ENCODE measurements at places on chromosomes 1 and 21.

- no peak overlapping the region for H3K4me3 ChIP-seq
- no peak for DNase-seq
- no peaks in the 10 kb centered on the region for H3K4me1 ChIP-seq
Observed at GRCh38 chr1:38191461-38191860, 144.9 kb upstream of the POU3F1 start.

- H3K4me3 ChIP-seq, result peak overlapping the region; percentile 81
- H3K36me3 ChIP-seq, result peaks cover 16% of the 10 kb centered on the region
- H3K27ac ChIP-seq, result peak overlapping the region; percentile 63
Observed at GRCh38 chr1:44801491-44802305, 1.5 kb downstream of the PLK3 start.

DNA sequence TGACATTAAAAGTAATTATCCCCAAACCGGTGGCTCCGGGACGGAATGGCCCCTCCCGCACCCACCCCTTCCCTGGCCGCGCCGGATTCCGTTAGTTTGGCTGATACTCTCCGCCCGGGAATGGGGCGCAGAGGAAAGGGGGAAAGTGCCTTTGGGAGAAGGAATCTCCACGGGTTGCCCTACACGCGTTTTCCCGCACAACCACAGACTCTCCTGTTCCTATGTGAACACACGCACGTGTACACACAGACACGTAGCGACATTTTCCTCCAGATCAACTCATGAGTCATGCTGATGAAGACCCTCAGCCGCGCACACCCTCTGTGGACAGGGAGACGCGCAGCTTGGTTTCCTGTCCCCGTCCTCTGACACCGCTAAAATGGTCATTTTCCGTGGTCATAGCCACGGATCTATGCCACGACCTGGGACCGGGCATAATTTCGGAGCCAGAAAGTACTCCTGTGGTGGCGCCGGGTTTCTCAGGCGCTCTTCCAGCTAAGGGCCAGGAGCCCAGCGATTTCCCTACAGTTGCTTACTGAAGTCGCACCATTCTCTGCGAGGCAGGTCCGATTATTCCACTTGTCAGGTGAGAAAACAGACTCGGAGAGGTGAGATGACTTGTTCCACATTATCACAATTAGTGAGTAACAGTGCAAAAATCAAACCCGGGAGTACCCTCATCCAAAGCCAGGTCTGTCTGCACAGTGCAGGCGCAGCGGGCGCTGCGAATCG lies 4.0 kb upstream of the DMRTA2 start:
- H3K36me3 ChIP-seq, result no peaks in the 10 kb centered on the region
- no peak overlapping the region for H3K4me3 ChIP-seq
- H3K4me1 ChIP-seq, result peaks cover 41% of the 10 kb centered on the region
- H3K27ac ChIP-seq, result no peak overlapping the region

- H3K36me3 ChIP-seq, result no peaks in the 10 kb centered on the region
- H3K4me3 ChIP-seq, result no peak overlapping the region
- no peaks in the 10 kb centered on the region for H3K27me3 ChIP-seq
- no peak for DNase-seq
- H3K4me1 ChIP-seq, result no peaks in the 10 kb centered on the region
Observed at GRCh38 chr1:80987824-80988223, 812.9 kb upstream of the ADGRL2 start.

DNA sequence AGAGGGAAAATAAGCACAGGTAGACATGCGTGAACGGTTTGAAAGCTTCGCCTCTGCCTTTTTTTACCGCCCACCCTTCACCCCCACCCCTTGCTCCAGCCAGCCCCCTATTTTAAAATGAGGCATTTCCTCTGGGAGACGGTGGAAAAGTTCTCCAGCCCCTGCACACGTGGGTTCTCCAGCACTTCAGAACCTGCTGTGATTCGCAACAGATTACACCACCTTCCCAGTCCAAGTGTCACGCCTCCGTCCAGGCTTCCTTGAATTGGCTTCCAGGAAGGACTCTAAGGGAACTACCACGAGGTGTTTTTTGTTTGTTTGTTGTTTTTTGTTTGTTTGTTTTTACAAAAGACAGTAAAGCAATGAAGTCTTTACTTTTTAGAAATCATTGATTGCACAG lies 2.6 kb downstream of the LRRC7 start:
- no peaks in the 10 kb centered on the region for H3K36me3 ChIP-seq
- DNase-seq, result no peak
- no peak overlapping the region for H3K4me3 ChIP-seq
- peaks cover 12% of the 10 kb centered on the region for H3K27me3 ChIP-seq

DNA sequence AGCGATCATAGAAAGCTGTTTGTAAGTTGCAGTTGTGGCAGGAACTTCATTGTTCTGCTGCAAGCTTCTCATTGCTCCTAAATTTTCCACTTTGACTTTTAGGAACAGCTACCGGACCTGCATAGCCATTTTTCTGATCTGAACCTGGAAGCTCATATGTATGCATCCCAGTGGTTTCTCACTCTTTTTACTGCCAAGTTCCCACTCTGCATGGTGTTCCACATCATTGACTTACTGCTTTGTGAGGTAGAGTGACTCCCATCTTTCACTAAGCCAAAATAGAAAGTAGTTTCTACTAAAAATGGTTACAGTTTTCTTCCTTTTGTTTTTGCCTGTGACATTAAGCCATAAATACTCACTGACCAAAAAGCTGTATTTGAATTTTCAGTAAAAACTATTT lies 254.2 kb downstream of the GPR52 start:
- DNase-seq, result no peak
- H3K4me3 ChIP-seq, result no peak overlapping the region
- no peak overlapping the region for H3K27ac ChIP-seq
- H3K27me3 ChIP-seq, result no peaks in the 10 kb centered on the region
- H3K4me1 ChIP-seq, result no peaks in the 10 kb centered on the region

DNA sequence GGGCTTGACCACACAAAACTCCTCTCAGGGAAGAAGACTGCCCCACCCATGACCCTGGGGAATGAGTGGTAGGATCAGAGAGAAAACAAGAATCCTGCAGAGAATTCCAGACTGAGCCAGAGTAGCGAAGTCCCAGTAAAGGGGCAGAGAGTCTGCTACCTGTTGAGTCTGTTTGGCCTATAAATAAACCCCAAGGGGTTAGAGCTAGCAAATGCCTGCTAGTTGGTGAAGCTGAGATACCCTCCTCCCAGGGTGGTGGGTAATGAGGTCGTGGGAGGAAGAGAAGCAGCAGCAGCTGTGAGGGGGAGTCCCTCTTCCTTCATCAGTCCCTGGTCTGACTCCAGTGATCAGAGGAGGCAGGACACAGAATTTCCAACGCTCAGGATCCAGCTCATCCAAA lies 2.5 kb downstream of the TRAF3IP3 start:
- peak overlapping the region; percentile 73 for H3K27ac ChIP-seq
- DNase-seq, result no peak
- peak overlapping the region; percentile 79 for H3K4me3 ChIP-seq
- peaks cover 21% of the 10 kb centered on the region for H3K36me3 ChIP-seq

DNA sequence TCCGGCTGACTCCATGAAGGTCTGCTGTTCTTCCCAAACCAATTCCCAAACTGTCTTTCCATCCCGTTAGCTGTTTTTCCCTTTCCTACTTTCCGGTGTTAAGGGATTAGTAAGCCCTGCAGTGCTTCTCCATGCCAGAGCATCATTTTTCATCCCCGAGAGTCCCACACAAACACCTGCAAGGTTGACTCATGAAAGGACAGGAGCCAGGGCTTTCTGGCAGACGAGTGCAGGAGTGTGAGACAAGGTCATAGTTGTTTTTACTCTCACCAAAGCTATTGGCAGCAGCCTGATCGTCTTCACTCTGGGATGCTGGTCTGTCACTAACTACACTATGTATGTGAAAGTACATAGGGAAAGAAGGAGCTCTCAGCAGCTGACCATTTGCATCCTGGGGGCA lies 10.2 kb upstream of the BECN2 start:
- no peak overlapping the region for H3K4me3 ChIP-seq
- no peak overlapping the region for H3K27ac ChIP-seq
- no peak for DNase-seq
- H3K4me1 ChIP-seq, result no peaks in the 10 kb centered on the region
- H3K36me3 ChIP-seq, result no peaks in the 10 kb centered on the region

DNA sequence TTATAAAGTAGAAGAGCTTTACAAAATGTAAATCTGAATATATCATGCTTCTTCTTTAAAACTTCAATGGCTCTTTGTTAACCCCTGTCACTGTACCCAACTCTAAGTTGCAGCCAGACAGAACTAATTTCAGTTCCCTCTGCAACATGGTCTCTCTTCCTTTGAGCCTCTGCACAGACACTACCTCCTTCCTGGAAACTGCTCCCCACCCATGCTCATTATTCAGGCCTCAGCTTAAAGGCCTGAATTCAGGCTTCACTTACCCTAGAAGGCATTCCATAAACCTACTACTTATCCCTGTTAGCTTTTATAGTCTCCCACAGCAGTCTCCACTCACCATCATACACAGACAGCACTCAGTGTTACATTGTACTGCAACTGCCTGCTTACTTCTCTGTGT lies 2.6 kb upstream of the EEIG2 start:
- no peaks in the 10 kb centered on the region for H3K36me3 ChIP-seq
- peaks cover 26% of the 10 kb centered on the region for H3K4me1 ChIP-seq
- H3K4me3 ChIP-seq, result no peak overlapping the region

- H3K4me1 ChIP-seq, result no peaks in the 10 kb centered on the region
- H3K4me3 ChIP-seq, result no peak overlapping the region
- peaks cover 63% of the 10 kb centered on the region for H3K36me3 ChIP-seq
- no peaks in the 10 kb centered on the region for H3K27me3 ChIP-seq
- no peak for DNase-seq
Observed at GRCh38 chr1:160494620-160495019, 28.4 kb downstream of the SLAMF6 start.

DNA sequence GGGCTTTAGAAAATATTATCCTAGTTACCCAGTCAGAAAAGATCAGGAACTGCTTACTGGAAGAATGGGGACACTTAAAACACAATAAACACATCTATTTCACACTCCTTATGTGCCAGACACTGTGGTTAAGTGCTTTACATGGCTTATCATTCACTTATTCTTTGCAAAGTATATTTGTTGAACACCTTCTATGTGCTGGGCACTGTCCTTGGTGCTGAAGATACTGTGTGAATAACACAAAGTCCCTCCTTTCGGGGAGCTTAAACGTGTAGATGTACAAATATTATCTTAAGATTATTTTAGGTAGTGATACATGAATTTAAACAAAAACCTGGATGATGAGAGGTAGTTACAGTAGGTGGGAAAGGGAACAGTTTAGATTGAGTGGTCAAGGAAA lies 169.3 kb downstream of the ST6GALNAC5 start:
- H3K27ac ChIP-seq, result no peak overlapping the region
- H3K4me3 ChIP-seq, result no peak overlapping the region
- peaks cover 2% of the 10 kb centered on the region for H3K27me3 ChIP-seq
- no peaks in the 10 kb centered on the region for H3K36me3 ChIP-seq

DNA sequence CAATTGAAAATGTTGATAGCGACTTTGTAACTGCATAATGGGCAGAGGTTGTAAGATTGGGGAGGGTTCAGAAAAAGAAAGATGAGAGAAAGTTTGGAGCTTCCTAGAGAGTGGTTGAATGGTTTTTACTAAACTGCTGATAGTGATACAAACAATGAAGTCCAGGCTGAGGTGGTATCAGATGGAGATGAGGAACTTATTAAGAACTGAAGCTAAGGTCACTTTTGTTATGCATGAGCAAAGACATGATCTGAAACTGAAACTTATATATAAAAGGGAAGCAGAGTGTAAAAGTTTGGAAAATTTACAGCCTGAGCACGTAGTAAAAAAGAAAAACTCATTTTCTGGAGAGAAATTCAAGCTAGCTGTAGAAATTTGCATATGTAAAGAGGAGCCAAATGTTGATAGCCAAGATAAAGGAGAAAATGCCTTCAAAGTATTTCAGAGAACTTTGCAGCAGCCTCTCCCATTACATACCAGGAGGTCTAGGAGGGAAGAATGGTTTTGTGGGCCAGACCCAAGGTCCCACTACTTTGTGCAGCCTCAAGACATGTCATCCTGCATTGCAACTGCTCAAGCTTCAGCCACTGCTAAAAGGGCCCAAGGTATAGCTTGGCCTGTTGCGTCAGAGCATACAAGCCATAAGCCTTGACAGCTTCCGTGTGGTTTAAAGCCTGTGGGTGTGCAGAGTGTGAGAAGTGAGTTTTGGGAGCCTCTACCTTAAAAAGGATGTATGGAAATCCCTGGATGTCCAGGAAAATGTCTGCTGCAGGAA lies 843.9 kb downstream of the AMY1C start:
- H3K36me3 ChIP-seq, result no peaks in the 10 kb centered on the region
- H3K4me1 ChIP-seq, result no peaks in the 10 kb centered on the region
- H3K4me3 ChIP-seq, result no peak overlapping the region
- H3K27me3 ChIP-seq, result no peaks in the 10 kb centered on the region
- no peak for DNase-seq

DNA sequence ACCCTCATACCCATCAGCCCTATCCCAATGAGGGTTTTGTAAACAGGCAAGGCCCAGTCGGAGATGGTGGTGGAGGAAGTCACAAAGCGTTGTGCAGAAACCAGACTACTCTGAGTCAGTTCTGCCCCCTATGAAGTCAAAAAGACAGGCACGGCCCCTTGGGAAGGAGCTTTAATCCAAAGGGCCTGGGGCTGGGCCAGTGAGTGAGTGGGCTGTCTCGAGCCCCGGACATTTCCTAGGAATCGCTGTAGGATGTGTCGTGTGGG lies 442 bp upstream of the AHCYL1 start:
- H3K27ac ChIP-seq, result peak overlapping the region; percentile 16
- no peak for DNase-seq
- H3K4me1 ChIP-seq, result peaks cover 13% of the 10 kb centered on the region
- H3K36me3 ChIP-seq, result no peaks in the 10 kb centered on the region
- no peaks in the 10 kb centered on the region for H3K27me3 ChIP-seq

DNA sequence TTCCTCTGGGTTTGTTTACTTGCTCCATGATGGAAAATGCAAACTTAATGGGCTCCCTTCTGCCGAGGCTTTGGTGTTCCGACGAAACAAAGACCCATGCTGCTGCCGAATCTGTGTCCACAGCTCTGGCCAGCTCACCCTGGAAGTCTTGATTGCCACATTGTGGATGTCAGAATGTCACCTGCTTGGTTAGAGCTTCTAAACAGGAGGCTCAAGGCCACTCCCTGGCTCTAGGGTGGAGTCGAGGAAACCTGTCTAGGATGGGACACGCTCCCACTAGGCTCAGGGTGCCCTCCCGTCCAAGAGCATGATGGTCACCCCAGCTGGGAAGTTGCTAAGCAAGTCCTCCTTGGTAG lies 279.3 kb upstream of the VAMP3 start:
- no peak overlapping the region for H3K27ac ChIP-seq
- H3K4me1 ChIP-seq, result no peaks in the 10 kb centered on the region
- no peak overlapping the region for H3K4me3 ChIP-seq
- DNase-seq, result no peak

DNA sequence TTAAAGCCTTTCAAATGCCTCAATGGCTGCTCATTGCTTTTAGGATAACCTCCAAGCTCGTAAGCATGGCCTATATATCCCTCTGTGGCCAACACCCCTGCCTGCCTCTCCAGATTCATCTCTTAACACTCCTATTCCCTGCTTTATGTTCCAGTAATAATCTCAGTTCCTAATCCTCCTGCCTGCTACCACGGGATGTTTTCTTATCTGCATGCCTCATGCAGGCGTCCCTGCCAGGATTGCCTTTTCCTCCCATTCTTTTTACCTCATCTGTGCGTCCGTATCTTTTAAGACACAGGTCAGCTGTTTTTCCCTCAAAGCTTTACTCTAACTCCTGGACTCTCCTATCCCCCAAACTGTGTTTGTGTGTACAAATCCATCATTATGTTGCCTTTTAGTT lies 36.1 kb downstream of the ZBTB40 start:
- DNase-seq, result no peak
- no peaks in the 10 kb centered on the region for H3K4me1 ChIP-seq
- H3K27ac ChIP-seq, result no peak overlapping the region
- peaks cover 19% of the 10 kb centered on the region for H3K36me3 ChIP-seq
- no peak overlapping the region for H3K4me3 ChIP-seq
- H3K27me3 ChIP-seq, result no peaks in the 10 kb centered on the region
